ENCODE measurements at places on chromosomes 12 and 14.

GRCh38 chr12:95143621-95144205 lies 70.3 kb upstream of the NR2C1 start:
- no peak for DNase-seq

GRCh38 chr12:118183155-118183554 lies 47.2 kb downstream of the PEBP1 start:
- DNase-seq = no peak

DNA sequence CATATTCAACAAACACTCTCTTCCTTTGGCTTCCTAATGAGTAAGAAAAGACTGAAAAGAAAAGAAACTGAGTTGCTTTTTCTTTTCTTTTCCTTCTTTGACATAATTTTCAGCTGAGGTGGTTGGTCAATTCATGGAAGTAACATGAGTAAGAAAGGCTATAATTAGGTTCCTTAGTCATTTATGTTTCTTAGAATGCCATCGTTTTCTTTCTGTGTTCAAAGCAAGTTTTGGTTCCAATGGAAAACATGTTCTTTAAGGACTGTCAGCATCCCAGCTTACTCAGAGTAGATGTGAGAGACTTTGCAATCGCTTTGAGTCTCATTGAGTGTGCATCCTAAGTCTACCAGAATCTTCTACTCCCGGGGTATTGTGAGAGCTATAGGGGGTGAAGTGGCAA lies 882.4 kb downstream of the DIO2 start:
- DNase-seq = no peak

GRCh38 chr12:54596526-54596946 lies 8.1 kb upstream of the PPP1R1A start:
- DNase-seq = peak; percentile 23

DNA sequence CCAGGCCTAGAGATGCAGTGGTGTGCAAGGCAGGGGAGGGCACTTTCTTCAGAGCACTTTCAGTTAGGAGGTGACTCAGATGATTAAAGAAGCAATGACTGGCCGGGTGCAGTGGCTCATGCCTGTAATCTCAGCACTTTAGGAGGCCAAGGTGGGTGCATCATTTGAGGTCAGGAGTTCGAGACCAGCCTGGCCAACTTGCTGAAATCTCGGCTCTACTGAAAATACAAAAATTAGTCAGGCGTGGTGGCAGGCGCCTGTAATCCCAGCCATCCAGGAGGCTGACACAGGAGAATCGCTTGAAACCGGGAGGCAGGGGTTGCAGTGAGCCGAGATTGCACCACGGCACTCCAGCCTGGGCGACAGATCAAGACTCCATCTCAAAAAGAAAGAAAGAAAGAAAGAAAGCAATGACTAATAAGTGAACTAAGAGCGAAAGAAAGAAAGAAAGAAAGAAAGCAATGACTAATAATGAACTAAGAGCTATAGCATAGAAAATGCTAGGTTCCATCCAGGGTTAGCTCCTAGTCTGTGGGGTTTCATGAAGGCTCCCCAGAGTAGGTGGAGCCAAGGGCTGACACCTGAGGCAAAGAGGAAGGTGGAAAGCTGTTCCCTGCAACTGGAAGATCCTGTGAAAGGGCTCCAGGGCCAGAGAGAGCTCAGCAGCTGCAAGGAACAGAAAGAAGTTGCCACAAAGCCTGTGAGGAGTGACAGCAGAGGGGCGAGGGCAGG lies 334.5 kb downstream of the CACNA1C start:
- peak; percentile 2 for DNase-seq

GRCh38 chr12:53997204-53998109 lies 2.5 kb upstream of the HOXC9 start:
- no peak for DNase-seq

GRCh38 chr12:103503546-103504480 lies 8.0 kb upstream of the C12orf42 start:
- peak; percentile 33 for DNase-seq

DNA sequence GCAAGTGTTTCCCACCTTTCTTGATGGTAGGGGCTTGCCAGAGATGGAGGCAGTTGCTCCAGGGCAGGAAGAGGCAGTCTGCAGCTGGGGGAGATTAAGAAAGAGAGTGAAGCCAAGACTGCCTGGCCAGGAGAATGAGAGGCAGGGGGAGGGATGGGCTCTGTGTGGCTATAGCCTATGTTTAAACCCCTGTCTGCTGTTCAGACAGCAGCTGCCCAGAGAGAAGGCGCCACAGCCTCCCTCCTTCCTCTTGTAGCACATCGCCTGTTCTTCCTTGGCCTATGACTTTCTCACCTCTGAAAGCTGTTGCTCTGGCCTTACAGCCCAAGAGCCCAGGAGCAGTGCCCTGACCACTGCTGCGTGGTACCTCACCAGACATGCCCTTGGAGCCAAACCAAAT lies 61.7 kb downstream of the EMP1 start:
- no peak for DNase-seq

GRCh38 chr14:99277530-99277929 lies 5.5 kb upstream of the BCL11B start:
- DNase-seq = no peak

DNA sequence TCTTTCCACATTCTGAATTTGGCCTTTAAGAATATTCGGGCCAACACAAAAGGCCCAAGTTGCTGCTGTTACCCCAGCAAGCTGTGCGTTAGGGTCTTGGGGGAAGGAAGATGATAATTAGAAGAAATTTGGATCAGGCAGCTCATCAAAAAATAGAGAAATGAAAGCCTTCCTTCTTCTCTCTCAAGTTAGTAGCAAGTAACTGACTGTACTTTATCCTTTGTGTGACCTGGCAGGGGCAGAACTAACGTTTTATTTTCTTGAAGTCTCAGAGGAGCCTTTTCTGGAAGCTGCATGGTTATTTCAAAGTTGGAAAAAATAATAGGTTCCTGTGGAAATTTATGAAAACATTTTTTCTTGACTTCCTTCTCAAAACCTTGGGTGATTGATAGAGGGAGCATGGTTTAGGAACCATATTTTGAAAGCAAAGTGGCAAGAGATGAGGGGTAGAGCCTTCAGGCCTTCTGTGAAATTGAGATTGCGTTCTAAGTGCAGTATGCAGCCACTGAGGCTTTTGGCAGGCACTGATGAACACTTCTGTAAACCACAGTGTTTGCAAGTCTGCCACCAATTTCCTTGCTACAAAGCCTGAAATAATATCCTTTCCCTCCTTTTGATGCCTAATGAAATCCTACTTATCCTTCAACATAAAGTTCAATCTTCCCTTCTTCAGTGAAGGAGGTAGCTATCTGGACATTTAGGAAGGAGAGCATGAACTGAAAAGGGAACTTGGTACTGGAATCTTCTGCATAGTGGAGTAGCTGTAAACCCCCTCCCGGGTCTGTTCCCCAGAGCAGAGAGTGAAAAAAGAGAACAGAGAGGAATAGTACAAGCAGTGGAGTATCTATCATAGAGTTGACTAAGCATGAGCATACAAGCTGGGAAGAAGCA lies 123.2 kb downstream of the FGD4 start:
- DNase-seq = no peak

- DNase-seq = no peak
These were observed 51.9 kb downstream of the SYNE3 start for GRCh38 chr14:95464514-95464913.

DNA sequence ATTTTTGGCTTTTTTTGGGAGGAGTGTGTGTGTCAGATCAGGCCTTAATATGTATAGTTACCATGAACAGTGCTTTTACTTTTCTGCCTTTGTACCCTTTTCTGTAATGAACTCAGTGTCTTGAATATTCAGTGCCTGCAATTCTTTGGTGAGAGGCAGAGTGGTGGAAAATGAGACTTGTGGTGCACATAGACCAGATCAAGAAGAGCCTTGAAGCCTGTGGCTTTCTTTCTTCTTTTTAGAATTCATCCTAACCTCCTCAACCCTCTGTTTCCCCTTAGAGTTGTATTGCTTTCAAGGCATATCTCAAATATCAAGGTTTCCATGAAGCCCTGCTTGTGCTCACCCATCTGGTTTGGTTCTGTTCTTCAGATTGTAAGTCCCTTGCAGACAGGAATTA lies 2.6 kb downstream of the YLPM1 start:
- DNase-seq = no peak

GRCh38 chr12:12954356-12954755 lies 2.4 kb upstream of the GPRC5D start:
- no peak for DNase-seq

DNA sequence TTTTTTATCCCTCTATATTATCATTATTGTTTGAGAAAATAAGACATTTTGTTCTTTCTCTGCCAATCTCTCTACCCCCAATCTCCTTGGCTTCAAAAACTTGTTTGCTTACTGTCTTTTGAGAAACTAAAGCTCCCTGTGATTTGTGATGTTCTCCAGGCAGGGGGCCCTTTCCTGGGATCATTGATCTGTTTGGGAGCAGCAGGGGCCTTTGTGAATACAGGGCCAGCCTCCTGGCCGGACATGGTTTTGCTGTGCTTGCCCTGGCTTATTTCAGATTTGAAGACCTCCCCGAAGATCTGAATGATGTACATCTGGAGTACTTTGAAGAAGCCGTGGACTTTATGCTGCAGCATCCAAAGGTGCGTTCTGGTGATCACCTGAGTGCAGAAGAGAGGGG lies 4.5 kb downstream of the ACOT6 start:
- no peak for DNase-seq

DNA sequence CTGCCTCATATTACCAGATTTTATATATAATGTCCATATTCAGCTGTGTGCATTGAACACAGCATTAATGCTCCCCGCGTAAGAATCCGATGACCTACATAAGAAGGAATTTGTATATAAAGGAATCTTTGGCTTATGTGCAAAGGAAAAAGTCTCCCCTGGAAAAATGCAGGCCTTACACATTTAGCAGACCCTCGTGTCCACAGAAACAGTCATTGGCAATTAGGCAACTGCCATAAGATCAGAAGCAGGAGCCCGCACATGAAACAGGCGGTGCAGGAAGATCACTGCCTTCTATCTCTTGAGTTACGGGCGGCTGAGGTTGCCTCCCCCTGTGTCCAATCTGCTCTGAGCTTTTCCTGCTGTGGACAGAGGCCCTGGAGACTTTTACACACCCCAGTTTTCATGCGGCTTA lies 63.2 kb upstream of the RFX4 start:
- no peak for DNase-seq

DNA sequence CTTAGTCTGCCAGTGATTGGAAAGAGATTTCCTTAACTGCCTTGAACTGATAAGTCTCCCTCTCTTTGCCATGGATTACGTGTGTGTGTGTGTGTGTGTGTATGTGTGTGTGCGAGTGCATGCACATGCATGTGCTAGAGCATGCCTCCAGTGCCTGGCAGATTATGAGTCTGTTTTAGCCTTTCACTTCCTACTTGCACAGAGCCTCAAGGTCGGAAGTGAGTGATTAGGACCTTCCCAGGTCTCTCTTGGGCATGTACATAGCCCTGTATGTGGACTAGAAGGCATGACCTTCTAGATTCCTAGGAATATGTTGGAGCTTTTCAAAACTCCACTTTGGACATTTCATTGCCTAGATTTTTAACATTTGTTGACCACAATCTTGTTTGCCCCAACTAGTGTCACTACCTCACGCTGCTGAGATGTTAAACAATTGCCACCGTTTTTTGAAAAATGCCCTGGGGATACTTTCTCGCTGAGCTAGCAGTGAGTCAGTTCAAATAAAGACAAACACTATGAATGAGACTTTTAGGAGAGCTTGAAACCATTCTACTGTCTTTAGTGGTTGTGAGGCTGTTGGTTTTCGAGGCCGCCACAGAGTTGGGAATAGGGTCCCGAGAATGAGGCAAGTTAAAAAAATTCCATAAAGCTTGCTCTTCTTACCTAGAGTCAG lies 28.2 kb downstream of the KIAA0586 start:
- DNase-seq = no peak

DNA sequence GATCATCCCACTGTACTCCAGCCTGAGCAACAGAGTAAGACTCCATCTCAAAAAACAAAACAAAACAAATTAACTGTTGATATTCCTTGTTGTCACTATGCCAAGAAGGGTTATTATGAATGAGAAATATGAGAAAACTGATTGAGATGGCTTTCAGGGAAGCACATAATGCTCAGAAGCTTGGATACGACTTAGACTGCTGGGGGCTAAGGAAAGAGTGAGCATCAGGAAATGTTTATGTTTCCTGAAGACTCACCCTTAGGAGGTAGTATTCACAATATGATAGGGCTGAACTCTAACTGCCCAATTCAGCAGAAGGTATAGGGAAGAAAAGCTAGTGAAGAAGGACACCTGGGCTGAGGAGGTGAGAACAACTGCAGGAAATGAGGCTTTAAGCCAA lies 6.3 kb downstream of the STYK1 start:
- DNase-seq = no peak

- no peak for DNase-seq
These were observed 12.0 kb downstream of the KRT5 start for GRCh38 chr12:52508211-52508610.
